ENCODE measurements at places on chromosomes 6 and 20. TPM values are rescaled to one million over a fixed set of nuclear protein-coding genes. Genes with fewer than 3 reads are reported as not detected.

DNA sequence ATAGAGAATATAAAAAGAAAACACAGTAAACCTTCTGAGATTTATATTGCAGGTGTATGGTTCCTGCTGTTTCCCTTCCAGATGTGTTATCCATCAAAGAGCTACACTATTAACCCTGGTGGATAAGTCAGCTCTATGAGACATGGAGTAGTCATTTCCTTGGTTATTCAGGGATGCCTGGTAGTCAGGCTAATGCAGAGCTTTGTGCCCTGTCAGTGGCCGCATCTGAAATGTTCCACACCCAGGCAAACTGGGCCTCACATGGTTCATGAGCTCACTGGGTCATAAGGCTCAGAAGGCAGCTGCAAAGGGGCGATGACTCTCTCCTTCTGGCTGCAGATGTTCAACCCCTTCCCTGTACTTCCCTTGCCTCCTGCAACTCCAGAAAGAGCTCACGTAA lies 473.6 kb downstream of the EPHA7 start:
- no peaks in the 10 kb centered on the region for H3K27me3 ChIP-seq
- no peaks in the 10 kb centered on the region for H3K4me1 ChIP-seq
- H3K36me3 ChIP-seq, result no peaks in the 10 kb centered on the region
- DNase-seq, result no peak
- no peak overlapping the region for H3K27ac ChIP-seq
- no peak overlapping the region for H3K4me3 ChIP-seq

DNA sequence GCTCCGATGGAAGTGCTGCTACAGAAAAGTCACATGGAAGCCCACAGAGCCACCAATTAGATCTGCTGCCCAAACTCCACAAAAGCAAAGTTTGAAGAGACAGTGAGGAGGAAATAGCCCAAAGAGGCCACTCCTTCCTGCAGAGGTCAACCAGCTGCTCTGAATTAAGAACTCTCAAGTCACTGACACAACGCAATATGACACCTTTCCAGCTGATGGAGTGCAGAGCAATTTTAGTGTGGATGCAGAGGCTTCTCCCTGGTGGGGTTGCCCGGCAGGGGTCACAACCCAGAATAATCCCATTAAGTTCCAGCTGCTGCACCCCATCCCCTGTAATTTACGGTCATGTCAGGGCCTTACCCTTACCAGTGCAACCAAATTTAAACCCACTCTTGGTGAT lies 361.9 kb upstream of the JARID2 start:
- no peak overlapping the region for H3K4me3 ChIP-seq
- H3K36me3 ChIP-seq, result no peaks in the 10 kb centered on the region
- no peaks in the 10 kb centered on the region for H3K4me1 ChIP-seq
- H3K27me3 ChIP-seq, result no peaks in the 10 kb centered on the region
- no peak overlapping the region for H3K27ac ChIP-seq

Gene PLEKHG1
- total RNA-seq, result 281 TPM

Gene TSPO2
- not detected for total RNA-seq
